ENCODE measurements at places on chromosomes 4 and X.

GRCh38 chr4:38769857-38770256 lies 12.9 kb downstream of the TLR10 start:
- DNase-seq, result no peak

- DNase-seq, result no peak
Measured at GRCh38 chrX:154458954-154459778, 1.1 kb downstream of the PLXNA3 start.

DNA sequence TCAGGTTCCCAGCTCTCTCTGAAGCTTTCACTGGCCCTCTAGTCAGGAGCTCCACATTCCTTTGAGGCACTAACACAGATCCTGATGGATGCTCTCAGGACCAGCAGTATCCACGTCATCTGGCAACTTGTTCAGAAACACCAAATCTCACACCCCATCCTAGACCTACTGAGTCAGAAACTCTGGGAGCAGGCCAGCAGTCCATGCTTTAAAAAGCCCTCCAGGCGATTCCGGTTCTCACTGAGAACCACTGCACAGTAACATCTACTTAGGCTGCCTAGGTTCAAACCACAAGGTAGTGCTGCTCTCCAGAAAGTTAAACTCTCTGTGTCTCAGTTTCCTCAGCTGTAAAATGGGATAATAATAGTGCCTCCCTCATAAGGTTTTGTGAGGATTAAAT lies 55.3 kb downstream of the CCDC158 start:
- no peak for DNase-seq

DNA sequence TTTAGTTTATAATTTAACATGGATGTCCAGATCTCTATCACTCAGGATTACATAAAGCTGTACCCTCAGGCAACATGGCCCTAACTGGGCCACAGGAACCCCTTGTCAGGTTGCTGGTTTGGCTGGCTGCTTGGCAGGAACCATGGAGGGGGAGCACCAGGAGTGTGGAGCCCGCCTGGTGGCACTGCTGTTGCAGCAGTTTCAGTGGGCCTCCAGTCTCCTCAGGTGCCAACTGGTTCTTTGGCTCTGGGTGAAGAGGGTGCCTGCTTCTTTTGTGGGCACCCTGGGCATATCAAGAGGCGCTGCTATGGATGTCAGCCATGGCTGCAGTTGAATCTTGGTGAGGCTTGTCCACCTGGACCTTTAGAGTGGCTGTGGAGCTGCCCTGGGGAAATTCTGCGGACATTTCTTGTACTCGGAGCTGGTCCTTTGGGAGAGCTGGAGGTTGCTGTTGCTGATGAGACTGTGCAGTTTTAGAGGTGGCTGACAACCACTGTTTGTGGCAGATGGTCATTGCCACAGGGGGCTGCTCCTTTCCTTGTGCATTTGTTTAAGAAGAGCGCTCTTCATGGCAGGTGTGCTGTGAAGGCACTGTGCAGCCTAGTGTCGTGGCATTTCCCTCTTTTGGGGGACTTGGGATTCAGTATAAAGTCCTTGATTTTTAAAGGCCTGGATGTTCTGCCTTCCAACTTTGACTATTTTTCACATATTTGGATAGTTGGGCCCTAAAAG lies 10.3 kb upstream of the SMIM14 start:
- no peak for DNase-seq

GRCh38 chr4:157803845-157804521 lies 368.8 kb downstream of the GASK1B start:
- no peak for DNase-seq

DNA sequence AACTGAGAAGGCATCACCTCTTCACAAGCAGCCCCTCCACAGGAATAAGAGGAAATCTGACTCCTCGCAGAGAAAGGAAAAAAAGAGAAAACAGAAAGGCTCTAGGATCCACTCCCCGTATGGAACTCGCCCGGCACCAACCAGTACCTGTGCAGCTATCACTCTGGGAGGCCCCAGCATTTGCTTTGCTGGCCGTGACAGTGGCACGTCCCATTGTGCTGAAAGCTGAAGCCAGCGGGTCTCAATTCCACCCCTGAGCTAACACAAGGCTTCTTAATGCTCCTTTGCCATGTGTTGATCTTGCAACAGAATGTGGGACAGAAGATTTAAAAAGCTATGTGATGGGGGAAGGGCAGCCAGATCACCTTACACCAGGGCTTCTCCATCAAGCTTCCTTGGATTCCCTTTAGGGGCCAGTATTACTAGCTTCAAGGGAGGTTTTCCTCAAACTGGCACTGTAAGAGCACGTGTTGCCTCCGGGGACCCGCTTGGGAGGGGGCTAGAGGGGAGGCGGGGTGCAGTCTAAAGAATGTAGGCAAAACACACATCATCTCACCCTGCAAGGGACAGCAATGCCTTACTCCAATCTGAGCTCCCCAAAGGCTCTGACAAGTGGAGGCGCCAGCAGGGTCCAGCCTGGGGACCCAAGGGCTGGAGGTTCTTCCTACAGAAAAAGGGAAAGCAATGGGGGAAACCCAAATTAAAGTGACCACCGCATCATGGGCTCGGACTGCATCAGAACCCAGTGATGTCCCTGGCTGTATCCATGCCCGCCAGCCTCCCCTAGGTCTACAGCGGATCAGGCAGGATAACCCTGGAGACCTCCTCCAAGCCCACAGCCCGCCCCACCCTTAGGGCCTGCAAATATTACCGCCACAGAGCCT lies 1.2 kb downstream of the USP46 start:
- DNase-seq, result no peak

DNA sequence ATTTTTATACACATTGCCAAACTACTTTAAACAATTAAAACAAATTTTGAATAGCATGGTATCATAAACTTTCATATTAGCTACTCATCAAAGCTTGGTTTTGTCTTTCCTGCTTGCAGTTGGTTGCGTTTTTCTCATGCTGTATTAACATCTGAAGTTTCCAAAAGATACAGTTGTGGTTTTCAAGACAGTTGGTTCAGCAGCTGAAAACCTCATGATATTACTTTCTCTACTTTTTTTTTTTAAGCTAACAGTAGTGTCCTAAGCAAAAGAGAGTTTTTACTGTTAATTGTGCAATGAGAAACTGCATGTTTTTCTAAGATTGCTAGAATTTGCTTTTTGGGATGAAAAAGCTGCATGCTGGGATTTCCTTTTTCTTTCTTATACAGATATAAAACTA lies 15.2 kb downstream of the RUFY3 start:
- no peak for DNase-seq

DNA sequence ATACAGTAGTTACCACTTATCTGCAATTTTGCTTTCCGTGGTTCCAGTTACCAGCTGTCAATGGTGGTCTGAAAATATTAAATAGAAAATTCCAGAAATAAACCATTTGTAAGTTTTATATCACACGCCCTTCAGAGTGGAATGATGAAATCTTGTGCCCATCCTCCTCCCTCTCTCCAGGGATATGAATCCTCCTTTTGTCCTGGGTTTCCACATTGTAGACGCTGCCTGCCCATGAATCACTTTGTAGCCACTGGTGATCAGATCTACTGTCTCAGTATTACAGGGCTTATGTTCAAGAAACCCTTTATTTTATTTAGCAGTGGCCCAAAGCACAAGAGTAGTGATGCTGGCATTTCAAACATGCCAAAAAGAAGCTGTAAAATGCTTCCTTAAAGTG lies 198.6 kb downstream of the KCNIP4 start:
- no peak for DNase-seq

DNA sequence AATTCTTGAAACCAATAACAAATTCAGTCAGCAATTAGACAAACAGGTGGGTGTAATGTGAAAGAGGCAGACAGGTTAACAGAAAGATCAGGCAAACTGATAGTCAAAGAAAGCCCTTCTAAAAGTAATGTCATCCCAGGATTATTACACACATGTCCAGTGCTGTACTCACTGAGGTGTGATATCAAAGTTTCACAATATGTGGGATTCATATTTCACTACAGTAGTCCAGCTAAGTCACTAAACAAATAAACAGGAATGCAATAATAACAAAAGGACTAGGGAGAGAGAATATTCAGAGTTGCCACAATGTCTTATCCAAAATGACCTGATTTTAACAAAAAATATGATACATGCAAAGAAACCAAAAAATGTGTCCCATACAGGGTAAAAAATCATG lies 787.5 kb downstream of the FSTL5 start:
- no peak for DNase-seq
